Esophagus squamous epithelium (tissue), 5 donors: ENCODE measurements at places on chromosomes 1 and 21.

- DNase-seq, result no peak
Measured at GRCh38 chr1:241115784-241116183, 241.2 kb downstream of the RGS7 start.

GRCh38 chr1:240149484-240150094 lies 57.9 kb downstream of the FMN2 start:
- no peak for DNase-seq

GRCh38 chr1:2896824-2897223 lies 95.3 kb upstream of the TTC34 start:
- no peak for DNase-seq

- DNase-seq, result no peak
Measured at GRCh38 chr1:36506276-36506920, 23.7 kb upstream of the CSF3R start.

DNA sequence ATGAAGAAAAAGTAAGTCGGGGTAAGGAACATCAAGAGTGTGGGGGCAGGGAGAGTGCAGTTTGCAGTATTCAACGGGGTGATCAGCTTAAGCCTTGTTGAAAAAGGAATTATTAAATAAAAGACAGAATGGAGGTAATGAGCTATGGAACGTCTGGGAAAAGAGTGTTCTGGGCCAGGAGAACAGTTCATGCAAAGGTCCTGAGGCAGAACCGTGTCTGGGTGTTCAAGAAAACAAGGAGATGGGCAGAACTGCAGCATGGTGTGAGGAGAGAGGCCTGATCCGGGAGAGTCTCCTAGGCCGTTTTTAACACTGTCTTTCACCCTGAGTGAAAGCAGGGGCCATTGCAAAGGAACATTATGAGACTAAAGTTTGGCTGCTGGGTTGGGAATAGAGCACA lies 20.2 kb downstream of the OVGP1 start:
- no peak for DNase-seq

DNA sequence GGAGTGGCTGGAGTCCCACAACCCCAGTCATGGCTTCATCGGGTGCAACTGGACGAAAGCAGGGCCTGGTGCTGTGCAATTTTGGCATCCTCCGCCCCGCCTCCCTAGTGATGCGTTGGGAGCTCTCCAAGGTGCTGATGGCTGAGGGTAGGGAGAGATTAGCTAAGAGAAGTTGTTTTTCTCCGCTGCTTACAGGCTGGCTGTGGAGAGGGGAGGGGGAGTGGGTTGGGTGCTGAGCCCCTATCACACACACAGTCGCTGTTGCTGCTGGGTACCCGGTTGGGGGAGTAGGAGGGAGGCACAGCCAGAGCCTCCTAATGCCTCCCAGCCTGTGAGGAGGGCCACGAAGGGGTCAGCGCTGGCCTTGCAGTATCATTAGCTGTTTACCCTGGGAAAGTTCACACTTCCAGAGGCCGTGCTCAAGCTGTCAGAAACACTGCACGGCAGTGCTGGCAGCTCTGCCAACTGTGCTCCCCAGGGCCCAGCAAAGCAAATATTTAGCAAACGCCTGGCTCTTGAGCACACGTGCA lies 110.0 kb downstream of the GRIK3 start:
- DNase-seq, result no peak

DNA sequence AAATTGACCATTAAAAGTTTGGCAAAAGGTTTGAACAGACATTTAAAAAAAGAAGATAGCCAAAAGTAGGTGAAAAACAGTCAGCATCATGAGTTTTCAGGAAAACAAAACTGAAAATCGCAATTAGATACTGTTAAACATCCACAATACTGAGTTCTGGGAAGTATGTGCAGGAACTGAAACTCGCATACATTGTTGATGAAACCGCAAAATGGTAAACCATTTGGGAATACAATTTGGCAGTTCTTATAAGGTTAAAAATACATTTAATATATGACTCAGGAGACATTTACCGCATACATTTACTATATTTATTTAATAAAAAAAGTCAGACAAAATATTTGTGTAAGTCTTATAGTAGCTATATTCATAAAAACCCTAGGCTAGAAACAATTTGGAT lies 393.2 kb downstream of the COL11A1 start:
- no peak for DNase-seq

DNA sequence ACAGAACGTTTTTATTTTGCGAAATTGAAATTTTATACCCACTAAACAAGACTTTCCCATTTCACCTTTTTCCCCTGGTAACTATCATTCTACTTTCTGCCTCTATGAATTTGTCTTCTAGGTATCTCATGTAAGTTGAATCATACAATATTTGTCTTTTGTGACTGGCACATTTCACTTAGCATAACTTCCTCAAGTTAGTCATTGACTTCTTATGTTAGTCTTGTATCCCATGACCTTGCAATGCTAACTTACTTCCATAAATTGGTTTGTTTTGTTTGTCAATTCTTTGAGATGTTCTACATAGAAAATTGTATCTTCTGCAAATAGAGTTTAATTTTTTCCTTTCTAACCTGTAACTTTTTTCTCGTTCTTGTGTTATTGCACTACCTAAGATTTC lies 26.9 kb downstream of the SH3BP5L start:
- DNase-seq, result no peak

- DNase-seq, result no peak
Measured at GRCh38 chr1:110875216-110875731, 2.3 kb downstream of the CD53 start.

GRCh38 chr1:192546596-192547190 lies 28.9 kb upstream of the RGS1 start:
- no peak for DNase-seq

DNA sequence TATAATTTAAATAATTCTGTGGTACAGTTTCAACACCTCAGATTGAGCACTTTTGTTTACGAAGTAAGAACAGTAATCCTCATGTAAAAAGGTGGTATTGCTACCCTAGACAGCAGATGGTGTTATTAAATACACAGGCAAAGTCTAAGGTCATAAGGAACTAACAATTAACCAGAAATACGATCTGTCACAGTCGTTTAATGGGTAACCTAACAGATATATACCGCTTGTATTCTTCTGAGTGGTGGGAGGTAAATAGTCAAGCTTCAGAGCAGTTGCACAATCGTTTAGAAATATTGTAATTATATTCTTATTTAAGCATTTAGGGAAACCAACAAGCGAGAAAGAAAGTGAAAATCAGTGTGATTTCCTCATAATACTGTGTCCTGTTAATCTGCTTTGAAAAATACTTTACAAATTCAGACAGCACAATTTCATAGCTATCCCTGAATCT lies 9.8 kb upstream of the IRF2BP2 start:
- no peak for DNase-seq

- DNase-seq, result no peak
Measured at GRCh38 chr1:79847700-79848099, 841.2 kb upstream of the ADGRL4 start.

DNA sequence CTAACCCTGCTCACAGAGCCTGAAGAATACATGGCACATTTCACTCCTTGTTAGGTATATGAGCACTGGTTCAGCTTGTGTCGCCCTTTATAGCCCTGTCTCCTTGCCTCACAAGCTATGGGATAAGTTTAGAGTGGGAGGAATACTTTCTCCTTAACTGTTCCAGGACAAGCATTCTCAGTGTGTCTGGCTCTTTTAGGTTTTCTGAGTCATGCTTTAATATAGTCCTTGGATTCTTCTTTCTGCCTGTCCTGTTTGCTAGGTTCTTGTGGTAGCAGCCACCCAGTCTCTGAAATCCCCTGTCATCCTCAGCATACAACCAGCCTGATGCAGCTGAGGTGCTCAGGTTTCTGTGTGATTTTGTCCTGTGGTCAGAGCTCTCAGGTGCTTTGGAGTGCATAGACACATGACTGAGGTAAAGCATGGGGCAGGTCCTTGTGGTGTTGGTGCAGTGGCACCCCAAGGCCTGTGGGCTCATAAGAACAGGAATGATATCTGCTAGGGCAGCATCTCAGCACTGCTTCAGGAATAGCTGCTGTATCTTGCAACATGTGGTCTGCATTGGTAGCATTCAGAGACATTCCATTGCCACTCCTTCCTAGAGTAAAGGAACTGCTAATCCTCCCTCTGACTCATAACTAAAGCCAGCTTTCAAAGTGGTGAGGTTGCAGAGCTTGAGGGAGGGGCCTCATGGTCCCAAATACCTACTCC lies 14.2 kb upstream of the CASQ2 start:
- no peak for DNase-seq
